Forelimb muscle (tissue), 1 donor: ENCODE measurements at places on chromosomes 6 and 20. TPM values are rescaled to one million over a fixed set of nuclear protein-coding genes. Genes with fewer than 3 reads are reported as not detected.

Gene ECT2L
- 0.29 TPM for polyA plus RNA-seq

Gene SLC2A10
- 16.1 TPM for polyA plus RNA-seq

Gene BTBD3
- polyA plus RNA-seq, result 33.4 TPM

Gene CENPQ
- polyA plus RNA-seq, result 7.5 TPM

Gene PCNA
- 49.0 TPM for polyA plus RNA-seq

Gene AKAP12
- polyA plus RNA-seq, result 105 TPM

Gene NKX2-2
- polyA plus RNA-seq, result 0.13 TPM

Gene TRIM39
- 7.3 TPM for polyA plus RNA-seq

Gene EPPIN
- polyA plus RNA-seq, result not detected

Gene ZC2HC1B
- not detected for polyA plus RNA-seq

Gene TAGAP
- polyA plus RNA-seq, result 1.0 TPM

Gene PRL
- polyA plus RNA-seq, result 0.76 TPM

Gene ZSWIM3
- 3.4 TPM for polyA plus RNA-seq

Gene GNMT
- 0.65 TPM for polyA plus RNA-seq

Gene FAM83C
- polyA plus RNA-seq, result not detected

Gene MUCL3
- not detected for polyA plus RNA-seq

Gene ADRM1
- polyA plus RNA-seq, result 62.1 TPM

Gene GPLD1
- 2.5 TPM for polyA plus RNA-seq

Gene MUC22
- not detected for polyA plus RNA-seq

Gene RIPPLY2
- polyA plus RNA-seq, result not detected

Gene DOK5
- polyA plus RNA-seq, result 29.0 TPM

Gene MRPS26
- polyA plus RNA-seq, result 35.0 TPM

Gene MYCT1
- polyA plus RNA-seq, result 18.0 TPM

Gene TCP11
- 0.27 TPM for polyA plus RNA-seq

Gene RFX6
- polyA plus RNA-seq, result not detected

Gene CPNE5
- polyA plus RNA-seq, result 17.6 TPM

Gene CGA
- polyA plus RNA-seq, result 0.72 TPM

Gene EYS
- polyA plus RNA-seq, result 0.47 TPM

Gene NUP43
- polyA plus RNA-seq, result 23.8 TPM

Gene FNDC1
- 193 TPM for polyA plus RNA-seq

Gene RNF144B
- polyA plus RNA-seq, result 10.6 TPM

Gene E2F1
- polyA plus RNA-seq, result 9.6 TPM

Gene RBM24
- 348 TPM for polyA plus RNA-seq

Gene SLC22A23
- polyA plus RNA-seq, result 2.4 TPM

Gene SYNJ2
- polyA plus RNA-seq, result 8.4 TPM

Gene HLA-DRA
- polyA plus RNA-seq, result 27.8 TPM

Gene PACSIN1
- polyA plus RNA-seq, result 1.1 TPM

Gene HLA-DPA1
- 15.1 TPM for polyA plus RNA-seq

Gene PCK1
- polyA plus RNA-seq, result 0.24 TPM

Gene IP6K3
- 33.1 TPM for polyA plus RNA-seq

Gene LAMA2
- polyA plus RNA-seq, result 151 TPM

Gene TFAP2C
- polyA plus RNA-seq, result not detected

Gene DEFB118
- polyA plus RNA-seq, result not detected

Gene TMEM74B
- polyA plus RNA-seq, result 2.6 TPM

Gene CLPSL2
- not detected for polyA plus RNA-seq

Gene EYA2
- 1.5 TPM for polyA plus RNA-seq
